Mesothelial cell of epicardium (in vitro differentiated cells): ENCODE measurements at places on chromosomes 2 and 18. TPM values are rescaled to one million over a fixed set of nuclear protein-coding genes. Genes with fewer than 3 reads are reported as not detected.

CNOT11 gene
- total RNA-seq, result 38.3 to 38.8 TPM (median 38.7 TPM) in 3 replicates

DNA sequence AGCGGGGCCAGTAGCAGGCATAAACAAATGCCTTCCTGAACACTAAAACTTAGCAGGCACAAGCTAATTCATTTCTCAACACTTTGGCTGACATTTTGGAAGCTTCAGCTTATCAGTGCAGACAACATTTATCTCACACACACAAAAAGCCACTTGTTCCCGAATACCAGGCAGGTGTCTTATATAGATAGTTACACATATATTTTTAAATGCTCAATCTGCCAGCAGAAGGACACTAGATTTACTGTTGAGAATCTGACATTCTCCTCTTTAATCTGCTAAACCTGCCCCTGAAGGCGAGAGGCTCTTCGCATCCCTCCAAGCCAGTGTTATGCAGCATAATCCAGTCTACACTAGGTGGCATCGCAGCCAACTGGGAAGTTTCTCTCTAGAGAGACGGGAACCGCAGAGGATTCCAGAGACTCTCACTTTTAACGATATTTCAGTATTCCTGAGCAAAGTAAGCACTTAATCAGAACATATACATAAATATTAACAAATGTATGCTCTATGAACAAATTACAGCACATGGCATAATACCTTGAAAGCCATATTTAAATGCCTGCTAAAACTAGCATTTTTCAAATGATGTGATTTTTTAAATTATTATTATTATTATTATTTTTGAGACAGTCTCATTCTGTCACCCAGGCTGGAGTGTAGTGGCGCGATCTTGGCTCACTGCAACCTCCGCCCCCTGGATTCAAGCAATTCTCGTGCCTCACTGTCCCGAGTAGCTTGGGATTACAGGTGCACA, 90.2 kb upstream of the SCG2 start:
- DNase-seq, result no peak
- H3K27ac ChIP-seq, result no peak overlapping the region
- peaks cover 17% of the 10 kb centered on the region for H3K4me1 ChIP-seq
- peaks cover 3% of the 10 kb centered on the region for H3K36me3 ChIP-seq

GRCh38 chr2:24834733-24835395, 41.6 kb downstream of the CENPO start:
- no peaks in the 10 kb centered on the region for H3K4me1 ChIP-seq
- H3K36me3 ChIP-seq, result peaks cover 14% of the 10 kb centered on the region
- no peaks in the 10 kb centered on the region for H3K27me3 ChIP-seq
- no peak for DNase-seq
- no peak overlapping the region for H3K4me3 ChIP-seq

DNA sequence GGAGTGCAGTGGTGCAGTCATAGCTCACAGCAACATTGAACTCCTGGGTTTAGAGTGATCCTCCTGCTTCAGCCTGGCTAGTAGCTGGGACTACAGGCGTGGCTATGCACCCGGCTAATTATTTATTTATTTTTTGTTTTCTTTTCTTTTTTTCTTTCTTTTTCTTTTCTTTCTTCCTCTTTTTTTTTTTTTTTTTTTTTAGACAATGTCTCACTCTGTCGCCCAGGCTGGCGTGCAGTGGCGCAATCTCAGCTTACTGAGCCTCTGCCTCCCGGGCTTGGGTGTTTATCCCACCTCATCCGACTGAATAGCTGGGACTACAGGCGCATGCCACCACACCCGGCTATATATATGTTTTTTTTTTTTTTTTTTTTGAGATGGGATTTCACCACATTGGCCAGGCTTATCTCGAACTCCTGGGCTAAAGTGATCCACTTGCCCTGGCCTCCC, 1.4 kb upstream of the ANXA4 start:
- H3K4me1 ChIP-seq, result peaks cover 20% of the 10 kb centered on the region
- H3K36me3 ChIP-seq, result no peaks in the 10 kb centered on the region
- no peaks in the 10 kb centered on the region for H3K27me3 ChIP-seq

DNA sequence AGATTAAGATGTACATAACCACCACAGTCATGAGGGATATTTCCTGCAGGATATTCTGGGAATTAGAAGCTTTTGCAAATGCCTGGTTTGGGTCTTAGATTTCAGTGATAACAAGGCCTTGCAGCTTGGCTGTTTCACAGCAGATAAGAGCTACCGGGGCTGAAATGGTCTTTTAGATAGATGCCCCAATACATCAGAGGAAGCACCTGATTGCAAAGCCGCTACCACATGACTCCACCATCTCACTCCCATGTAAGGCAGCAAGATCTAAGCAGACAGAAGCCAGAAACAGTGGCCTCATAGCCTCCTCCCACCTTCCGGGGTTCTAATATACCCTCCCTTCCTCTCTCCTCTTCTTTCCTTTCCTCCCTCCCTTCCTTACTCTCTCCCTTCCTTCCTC, 31.1 kb upstream of the EPG5 start:
- no peak overlapping the region for H3K4me3 ChIP-seq
- H3K27me3 ChIP-seq, result no peaks in the 10 kb centered on the region
- no peaks in the 10 kb centered on the region for H3K4me1 ChIP-seq
- H3K27ac ChIP-seq, result no peak overlapping the region
- peaks cover 18% of the 10 kb centered on the region for H3K36me3 ChIP-seq
- no peak for DNase-seq

CNRIP1 gene
- total RNA-seq, result 4.9 to 5.6 TPM (median 5.2 TPM) in 3 replicates

C2orf78 gene
- total RNA-seq, result not detected in 3 replicates

ZNF521 gene
- total RNA-seq, result 50.5 to 54.1 TPM (median 51.4 TPM) in 3 replicates

KCNE4 gene
- total RNA-seq, result 9.0 to 9.3 TPM (median 9.2 TPM) in 3 replicates

MBD2 gene
- 61.5 to 66.0 TPM (median 62.6 TPM) in 3 replicates for total RNA-seq

DNA sequence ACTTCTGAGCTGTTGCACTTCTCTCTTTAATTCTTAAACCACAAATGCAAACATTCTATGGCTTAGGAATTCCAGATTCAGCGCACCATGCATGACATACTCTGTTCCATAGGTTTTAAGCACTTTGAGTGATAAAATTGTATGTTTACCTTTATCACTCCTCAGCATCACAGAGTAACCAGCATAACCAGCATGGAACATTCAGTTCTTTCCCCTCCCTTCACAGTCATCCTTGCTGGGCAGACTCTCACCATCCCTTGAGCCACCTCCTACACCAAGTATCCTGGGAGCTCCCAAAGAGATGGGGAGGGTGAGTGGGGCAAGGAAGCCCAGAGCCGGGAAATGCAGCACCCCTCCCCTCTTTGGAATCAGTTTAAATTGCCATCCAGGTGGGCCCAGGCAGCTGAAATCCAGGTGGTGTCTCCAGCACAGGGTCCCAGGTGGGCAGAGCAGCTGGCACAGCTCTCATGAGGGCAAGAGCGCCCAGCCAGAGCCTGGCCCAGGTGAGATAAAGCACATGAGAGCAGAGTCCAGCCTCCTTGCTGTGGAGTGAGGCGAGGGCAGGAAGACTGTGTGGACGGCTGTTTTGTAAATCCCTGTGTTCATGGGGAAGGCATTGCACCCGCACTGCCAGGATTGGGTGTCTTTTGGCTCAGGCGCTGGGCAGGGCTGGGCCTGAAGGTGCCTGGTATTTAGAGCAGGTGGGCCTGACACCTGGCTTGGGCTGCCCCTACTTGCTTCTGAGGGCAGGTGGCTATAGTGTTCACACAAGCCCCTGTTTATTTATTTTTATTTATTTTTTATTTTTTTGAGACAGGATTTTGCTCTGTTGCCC, 36.8 kb downstream of the LAMA3 start:
- H3K27ac ChIP-seq, result no peak overlapping the region
- no peak for DNase-seq
- H3K27me3 ChIP-seq, result peaks cover 3% of the 10 kb centered on the region
- H3K4me3 ChIP-seq, result no peak overlapping the region
- H3K4me1 ChIP-seq, result peaks cover 29% of the 10 kb centered on the region
- H3K36me3 ChIP-seq, result no peaks in the 10 kb centered on the region
